AG04449 (cell line): ENCODE measurements at places on chromosomes 7 and 10.

- no peak for DNase-seq
Measured at GRCh38 chr7:123719197-123719721, 29.5 kb downstream of the WASL start.

- DNase-seq: no peak
Measured at GRCh38 chr10:8444630-8445029, 390.1 kb downstream of the GATA3 start.

DNA sequence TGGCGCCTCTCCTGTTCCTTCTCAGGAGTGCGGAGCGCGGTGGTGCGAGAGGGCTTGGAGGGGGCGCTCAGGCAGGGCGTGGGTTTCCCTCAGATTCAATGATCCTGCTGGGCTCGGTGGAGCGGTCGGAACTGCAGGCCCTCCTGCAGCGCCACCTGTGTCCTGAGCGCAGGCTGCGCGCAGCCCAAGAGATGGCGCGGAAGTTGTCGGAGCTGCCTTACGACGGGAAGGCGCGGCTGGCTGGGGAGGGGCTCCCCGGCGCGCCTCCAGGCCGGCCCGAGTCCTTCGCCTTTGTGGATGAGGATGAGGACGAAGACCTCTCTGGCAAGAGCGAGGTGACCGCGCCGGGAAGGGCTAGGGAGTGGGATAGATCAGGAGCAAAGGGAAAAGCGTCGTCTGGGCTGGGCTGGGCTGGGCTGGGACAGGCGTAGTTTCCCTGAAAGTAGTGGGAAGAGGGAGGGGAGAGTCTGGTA is 17.0 kb downstream of the FAM131B start:
- no peak for DNase-seq

DNA sequence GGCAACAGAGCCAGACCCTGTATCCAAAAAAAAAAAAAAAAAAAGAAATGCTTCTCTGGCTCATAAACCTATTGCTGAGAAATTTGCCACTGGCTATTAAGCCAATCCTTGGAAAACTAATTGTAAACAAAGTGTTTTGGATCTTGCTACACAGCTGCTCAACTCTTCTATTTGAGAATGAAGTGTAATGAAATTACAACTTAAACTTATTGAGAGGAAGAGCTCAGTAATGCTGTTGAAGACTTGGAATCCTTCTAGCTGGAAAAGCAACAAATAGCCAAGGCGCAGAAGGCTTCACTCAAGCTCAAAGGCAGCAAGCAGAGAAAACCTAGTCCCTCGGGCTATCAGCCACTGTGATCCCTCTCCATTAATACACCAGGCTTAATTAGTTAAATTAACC is 99.6 kb upstream of the ZNF438 start:
- DNase-seq: no peak

DNA sequence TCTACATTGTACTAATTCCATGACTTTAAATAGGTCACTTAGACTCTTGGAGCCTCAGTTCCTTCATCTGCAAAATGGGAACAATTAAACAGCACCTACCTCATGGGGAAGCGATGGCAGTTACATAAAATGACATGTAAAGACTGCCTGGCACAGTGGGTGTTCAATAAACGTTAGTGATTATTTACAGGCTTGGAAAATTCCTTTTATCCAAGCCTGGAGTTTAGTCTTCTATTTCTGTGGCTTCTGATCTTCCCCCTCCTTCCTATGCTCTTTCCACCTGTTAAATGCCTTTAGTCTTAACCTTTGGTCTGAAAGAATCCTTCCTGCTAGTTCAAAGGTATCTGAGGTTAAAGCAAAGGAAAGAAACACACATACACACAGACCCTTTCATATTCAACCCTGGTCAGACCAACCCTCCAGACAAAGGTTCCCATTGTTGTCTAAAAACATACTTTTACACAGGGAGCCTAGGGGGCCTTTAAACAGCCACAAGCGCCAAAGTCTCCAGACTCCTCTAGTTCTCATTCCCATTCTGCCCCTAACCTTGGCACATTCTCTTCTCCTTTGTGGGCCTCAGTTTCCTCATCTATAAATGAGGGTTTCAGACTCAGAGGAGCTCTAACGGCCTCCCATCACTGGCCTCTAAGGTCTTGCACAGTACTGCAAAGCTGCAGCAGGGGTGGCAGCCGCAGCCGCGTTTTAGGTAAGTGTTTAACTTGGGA is 21.4 kb downstream of the SORBS1 start:
- DNase-seq: no peak

- DNase-seq: no peak
Measured at GRCh38 chr10:60101821-60102220, 195.5 kb upstream of the CCDC6 start.

DNA sequence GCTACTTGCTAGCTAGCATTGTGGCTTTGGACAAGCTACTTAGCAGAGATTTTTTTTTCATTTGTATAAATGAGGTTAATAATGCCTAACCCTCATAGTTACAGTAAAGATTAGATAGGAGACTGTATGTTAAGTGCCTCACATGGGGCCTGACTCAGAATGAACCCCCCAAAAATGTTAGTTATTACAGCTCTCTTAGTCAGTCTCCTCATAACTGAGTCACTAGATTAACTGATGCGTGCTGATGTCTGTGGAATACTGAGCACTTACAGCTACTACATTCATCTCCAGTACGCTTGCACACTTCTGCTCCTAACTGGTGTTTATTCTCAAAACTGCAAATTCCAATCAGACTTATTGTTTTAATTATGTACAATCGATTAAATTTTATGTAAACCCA is 315.3 kb downstream of the SNX13 start:
- peak; percentile 63 for DNase-seq

- DNase-seq: no peak
Measured at GRCh38 chr7:11934796-11935195, 102.8 kb upstream of the THSD7A start.

DNA sequence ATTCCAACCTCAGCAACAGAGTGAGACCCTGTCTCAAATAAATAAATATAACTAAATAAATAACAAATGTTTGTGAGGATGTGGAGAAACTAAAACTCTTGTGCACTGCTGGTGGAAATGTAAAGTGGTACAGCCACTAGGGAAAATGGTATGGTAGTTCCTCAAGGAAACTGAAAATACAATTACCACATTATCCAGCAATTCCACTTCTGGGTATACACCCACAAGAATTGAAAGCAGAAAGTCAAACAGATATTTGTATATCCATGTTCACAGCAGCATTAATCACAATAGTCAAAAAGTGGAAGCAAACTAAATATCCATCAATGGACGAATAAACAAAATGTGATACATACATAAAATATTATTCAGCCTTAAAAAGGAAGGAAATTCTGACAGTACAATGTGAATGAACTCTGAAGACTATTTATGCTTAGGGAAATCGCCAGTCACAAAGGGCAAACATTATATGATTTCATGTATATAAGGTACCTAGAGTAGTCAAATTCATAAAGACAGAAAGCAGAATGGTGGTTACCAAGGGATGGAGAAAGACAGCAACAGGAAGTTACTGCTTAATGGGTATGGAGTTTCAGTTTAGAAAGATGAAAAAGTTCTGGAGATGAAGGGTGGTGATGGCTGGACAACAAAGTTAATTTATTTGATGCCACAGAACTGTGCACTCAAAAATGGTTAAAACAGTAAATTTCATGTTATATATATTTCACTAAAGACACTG is 9.8 kb downstream of the ARHGAP12 start:
- no peak for DNase-seq

- DNase-seq: no peak
Measured at GRCh38 chr7:139043823-139044812, 8.3 kb upstream of the ZC3HAV1L start.

- no peak for DNase-seq
Measured at GRCh38 chr7:135337977-135338550, 104.4 kb downstream of the STRA8 start.

DNA sequence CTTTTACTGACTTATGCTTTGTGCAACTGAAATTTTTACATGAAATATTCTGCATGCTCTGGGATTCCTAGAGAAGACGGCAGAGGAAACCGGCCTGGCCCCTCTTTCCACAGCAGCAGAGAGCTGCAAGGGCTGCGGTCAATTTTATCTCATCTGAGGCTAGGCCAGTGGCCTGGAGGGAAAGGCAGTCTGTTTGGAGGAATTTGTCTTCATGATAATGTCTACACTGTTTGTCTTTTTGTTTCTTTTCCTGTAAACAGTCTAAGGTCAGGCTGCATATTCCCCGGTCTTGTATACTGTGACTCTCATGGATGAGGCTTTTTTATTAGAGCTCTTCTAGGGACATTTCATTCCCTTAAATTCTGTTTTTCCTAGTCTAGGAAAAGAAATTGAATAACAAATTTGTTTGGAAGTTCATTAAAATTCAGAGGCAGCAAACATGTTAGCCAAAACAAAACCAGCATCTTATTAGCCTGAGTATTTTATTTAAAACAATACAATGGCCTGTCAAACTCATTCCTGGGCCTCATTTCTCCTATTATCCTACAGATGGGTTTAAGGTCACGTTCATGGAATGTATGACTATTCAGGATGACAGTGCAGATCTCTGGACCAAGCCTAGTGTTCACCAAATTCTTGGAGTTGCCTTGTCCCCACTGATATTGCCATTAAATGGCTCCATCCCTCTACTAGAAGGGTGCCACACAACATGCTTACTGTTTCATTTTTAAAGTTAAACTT is 26.4 kb downstream of the LAMB4 start:
- DNase-seq: no peak
